NCI-H1092 (cell line): ENCODE measurements at places on chromosomes 12 and 14.

DNA sequence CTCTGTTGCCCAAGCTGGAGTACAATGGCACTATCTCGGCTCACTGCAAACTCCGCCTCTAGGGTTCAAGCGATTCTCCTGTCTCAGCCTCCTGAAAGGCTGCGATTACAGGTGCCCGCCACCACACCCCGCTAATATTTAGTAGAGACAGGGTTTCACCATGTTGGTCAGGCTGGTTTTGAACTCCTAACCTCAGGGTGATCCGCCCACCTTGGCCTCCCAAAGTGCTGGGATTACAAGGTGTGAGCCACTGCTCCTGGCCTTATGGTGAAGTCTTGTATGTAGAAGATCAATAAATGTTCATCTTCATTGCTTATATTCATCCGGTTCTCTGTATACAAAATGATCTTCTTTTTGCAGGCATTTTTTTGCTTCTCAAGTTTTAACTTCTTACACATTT lies 47.8 kb downstream of the MDM2 start:
- no peak for DNase-seq

DNA sequence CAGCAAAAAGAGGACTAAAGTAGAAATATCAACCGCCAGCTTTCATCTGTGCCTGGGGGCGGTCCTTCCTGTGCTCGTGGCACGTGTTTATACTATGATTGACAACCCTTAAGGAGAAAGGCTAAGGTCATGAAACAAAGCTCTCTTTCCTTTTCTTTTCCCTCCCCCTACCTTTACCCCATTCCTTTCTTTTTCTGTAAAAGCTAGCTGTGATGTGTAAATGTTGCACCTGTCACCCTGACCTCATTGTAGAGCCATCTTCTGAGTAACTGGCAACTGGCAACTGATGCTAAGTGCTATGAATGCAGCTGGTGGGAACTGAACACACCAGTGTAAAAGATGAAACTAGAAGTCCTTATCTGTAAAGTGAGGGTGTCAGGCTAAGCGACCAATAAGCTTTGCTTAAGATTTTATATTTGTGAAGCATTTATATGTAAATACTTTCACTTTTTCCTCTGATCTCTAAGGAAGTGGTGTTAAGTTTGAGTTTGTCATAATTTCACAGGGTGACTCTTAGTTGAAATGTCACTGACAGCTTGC lies 102.8 kb upstream of the BCAT1 start:
- no peak for DNase-seq

DNA sequence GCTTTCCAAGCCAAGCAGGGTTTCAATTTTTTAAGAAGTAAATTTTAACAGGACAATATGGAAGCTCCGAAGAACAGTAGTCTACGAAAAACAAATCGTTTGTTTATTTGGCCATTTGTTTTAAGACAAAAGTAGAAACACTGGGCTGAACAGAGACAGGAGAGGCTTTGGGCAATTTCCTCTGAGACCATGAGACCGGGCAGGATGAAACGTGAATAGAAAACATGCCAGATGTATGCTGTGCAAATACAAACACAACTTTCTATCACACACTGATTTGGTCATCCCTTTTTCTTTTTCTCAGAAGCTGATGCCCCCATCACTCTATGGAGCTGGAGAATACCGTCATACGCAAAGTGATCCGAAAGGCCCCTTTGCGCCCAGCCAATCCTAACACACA lies 1111.1 kb downstream of the BCL11B start:
- no peak for DNase-seq

GRCh38 chr12:24705741-24706358 lies 243.1 kb downstream of the BCAT1 start:
- DNase-seq: no peak

- no peak for DNase-seq
These were observed 455.6 kb downstream of the ZFP36L1 start for GRCh38 chr14:68337279-68337678.

GRCh38 chr14:77682158-77682553 lies 25.7 kb downstream of the ALKBH1 start:
- DNase-seq: no peak

DNA sequence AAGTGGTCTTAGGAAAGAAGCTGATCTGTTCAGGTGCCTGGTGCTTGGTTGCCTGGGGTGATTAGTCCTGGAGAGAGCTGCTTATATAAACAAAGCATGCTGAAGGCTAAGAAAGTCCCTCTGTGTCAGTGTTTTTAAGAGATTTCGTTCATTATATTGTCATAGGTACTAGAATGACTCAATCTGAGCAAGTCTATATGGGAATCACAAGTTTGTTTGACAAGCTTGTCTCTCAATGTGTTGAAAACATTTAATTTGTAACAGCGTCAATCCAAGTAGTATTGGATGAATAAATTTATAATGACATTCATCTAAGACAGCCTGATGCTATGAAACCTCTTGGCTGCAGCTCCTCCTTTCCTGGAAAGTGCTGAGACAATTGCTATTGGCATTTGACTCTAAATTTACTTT lies 256.3 kb downstream of the TMTC2 start:
- no peak for DNase-seq

DNA sequence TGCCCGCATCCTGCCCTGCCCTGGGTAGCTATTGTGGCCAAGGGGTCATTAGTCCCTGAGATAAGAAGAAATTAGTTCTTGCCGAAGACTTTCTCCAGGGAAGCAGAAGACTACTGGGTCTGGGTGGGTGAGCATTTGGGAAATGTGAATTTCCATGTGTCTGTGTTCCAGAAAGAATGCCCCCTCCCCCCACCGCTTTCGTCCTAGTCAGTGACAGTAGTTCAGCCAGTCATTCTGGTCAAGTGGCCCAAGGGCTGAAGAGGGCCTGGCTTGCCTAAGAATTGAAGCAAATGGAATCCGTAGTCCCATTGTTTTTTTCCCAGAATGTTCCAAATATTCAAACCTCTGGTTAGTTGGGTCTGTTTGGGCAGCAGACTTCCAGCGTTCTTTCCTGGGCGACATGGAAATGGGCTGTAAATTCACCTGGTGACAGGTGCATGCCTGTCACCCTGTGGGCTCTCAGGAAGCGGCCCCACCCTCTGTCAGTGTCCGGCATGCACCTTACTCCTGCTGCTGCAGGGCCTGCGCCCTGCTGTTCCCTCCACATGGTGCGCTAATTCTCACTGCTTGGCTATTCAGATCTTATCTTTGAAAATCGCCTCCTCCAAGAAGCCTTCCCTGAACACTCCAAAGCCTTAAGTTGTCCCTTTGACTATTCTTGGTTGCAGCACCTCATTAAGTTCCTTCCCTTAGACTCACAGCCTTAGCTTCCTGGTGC lies 1.4 kb upstream of the RFLNA start:
- no peak for DNase-seq

- no peak for DNase-seq
These were observed 312.8 kb upstream of the SLC16A7 start for GRCh38 chr12:59282999-59283398.

DNA sequence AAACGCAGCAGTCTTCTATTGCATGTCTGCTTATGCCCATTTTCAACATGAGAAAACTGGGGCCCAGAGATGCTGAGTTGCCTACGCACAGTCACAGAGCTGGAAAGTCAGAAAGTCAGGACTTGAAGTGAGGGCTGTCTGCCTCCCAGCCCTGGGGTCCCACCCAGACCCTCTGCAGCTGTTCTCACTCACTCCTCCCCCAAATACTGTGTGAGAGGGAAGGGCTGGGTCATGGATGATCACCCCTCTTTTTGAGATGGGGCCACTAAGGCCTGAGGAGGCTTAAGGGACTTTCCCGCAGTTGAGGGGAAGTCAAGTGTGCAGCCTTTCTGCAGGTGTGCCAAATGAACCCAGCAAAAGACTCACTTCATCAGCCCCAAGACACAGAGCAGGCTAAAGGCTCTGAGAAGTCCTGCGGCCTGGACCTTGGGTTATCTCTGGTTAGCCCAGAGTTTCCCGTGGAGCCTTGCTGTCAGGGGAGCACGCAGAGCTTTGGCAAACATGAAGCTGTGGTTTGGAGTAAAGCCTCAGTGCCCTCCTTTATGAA lies 18.7 kb downstream of the DTX1 start:
- no peak for DNase-seq

GRCh38 chr12:72146495-72146894 lies 125.7 kb upstream of the TRHDE start:
- no peak for DNase-seq

DNA sequence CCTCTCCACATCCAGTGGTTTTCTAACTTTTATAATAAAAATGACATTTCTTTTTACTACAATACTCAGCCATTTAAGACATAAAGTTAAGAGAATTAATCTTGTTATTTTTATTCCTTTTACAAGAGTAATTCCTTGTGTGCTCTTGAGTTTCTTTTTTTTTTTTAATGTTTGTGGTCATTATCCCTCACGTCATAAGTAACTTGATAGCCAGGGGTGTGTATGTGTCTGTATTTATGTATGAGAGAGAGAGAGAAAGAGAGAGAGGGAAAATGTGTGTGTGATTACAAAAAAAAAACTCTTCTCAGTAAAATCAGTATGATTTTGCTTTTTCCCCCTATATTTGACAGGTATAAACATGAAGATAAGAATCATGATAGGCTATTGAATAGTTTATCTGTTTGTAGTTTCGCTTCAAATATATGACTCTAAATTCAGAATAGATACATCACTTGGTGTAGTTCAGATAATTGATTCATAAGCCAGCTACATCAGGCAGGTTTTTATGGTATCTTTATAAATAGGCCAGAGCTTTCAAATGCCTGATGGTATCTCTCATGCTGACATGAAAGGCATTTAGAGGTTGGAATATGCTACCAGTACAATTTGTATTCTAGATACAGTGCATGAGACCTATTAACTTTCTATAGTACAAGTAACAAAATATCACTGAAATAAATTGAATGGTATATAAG lies 34.9 kb downstream of the RERGL start:
- no peak for DNase-seq

GRCh38 chr12:120229487-120230325 lies 28.8 kb upstream of the RPLP0 start:
- no peak for DNase-seq

DNA sequence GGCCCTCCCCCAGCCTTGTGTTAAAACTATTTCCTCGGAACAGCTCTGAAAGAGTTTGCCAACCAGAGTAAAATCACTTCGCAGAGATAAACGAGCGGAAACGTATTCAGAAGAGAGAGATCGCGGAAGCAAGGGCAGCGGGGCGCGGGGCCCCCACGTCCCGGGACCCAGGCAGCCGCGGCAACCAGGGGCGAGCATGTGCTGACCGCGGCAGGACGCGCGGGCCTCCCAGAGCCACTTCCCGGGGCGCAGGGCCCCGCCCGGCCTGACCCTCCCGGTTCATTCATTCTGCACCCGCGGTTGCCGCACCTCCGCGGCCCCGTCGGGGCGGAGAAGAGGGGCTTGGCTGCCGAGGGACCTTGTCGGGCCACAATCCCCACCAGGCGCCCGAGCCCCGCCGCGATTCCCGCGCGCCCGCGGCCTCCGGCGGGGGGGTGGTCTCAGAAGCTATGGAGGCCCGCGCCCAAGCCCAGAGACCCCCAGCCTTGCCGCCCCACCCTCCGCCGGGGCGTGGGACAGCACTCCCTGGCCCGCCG lies 598 bp downstream of the UBE2N start:
- DNase-seq: no peak

- no peak for DNase-seq
These were observed 272.0 kb downstream of the ZFP36L1 start for GRCh38 chr14:68520637-68521556.

DNA sequence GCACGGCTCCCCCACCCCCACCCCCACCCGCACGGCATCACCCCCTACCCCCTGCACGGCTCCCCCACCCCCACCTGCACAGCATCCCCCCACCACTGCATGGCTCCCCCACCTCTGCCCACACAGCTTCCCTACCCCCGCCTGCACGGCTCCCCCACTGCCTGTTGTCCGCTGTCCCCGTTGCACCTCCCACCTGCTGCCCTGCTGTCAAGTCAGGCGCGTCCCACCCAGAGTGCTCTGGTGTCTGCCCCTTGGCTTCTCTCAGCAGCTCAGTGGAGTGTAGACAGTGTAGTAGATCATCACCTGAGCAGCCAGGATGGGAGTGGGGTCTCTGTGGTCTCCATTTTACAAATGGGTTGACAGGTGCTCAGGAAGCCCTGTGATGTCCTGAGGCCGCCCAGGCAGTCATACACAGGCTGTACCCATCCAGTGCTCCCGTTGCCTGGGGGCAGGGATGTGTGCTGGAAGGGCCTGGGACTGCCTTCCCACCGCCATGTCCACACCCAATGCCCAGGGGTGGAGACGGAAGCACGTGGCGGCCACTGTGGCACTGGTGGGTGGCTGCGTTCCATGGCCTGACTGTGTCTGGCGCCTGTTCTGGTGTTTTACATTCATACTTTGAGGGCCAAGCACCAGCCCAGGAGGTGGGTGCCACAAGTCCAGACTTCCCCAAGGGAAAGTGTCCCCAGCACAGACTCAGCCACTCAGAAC lies 32.5 kb downstream of the PACS2 start:
- no peak for DNase-seq

GRCh38 chr14:72894623-72895378 lies 900 bp upstream of the DPF3 start:
- DNase-seq: no peak
